ENCODE measurements at places on chromosomes 7 and 10. TPM values are rescaled to one million over a fixed set of nuclear protein-coding genes. Genes with fewer than 3 reads are reported as not detected.
A peak's percentile ranks its signal among the peaks of the same experiment; 100 is the strongest.

PAX4 gene
- not detected for total RNA-seq

NUP205 gene
- total RNA-seq = 28.4 TPM

DNA sequence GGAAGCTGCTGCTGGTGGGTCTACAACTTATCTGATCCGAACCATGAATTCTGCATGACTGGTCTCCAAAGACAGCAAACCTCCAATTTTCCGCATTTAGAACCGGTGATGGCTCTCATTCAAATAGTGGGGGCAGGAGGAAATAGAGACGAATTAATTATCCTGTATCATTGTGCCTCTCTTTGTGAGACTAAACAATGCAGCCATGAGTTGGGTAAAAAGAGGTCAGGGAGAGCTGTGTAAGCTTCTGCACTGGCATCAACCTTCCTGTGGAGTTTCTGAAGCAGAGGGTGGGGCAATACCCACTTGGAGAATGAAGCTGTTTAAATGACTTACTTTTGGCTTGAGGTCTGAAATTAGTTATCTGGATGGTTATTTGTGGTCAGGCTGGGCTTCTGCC lies 266.4 kb downstream of the SORCS3 start:
- H3K4me1 ChIP-seq = no peaks in the 10 kb centered on the region
- no peaks in the 10 kb centered on the region for H3K36me3 ChIP-seq
- no peak for DNase-seq

DNA sequence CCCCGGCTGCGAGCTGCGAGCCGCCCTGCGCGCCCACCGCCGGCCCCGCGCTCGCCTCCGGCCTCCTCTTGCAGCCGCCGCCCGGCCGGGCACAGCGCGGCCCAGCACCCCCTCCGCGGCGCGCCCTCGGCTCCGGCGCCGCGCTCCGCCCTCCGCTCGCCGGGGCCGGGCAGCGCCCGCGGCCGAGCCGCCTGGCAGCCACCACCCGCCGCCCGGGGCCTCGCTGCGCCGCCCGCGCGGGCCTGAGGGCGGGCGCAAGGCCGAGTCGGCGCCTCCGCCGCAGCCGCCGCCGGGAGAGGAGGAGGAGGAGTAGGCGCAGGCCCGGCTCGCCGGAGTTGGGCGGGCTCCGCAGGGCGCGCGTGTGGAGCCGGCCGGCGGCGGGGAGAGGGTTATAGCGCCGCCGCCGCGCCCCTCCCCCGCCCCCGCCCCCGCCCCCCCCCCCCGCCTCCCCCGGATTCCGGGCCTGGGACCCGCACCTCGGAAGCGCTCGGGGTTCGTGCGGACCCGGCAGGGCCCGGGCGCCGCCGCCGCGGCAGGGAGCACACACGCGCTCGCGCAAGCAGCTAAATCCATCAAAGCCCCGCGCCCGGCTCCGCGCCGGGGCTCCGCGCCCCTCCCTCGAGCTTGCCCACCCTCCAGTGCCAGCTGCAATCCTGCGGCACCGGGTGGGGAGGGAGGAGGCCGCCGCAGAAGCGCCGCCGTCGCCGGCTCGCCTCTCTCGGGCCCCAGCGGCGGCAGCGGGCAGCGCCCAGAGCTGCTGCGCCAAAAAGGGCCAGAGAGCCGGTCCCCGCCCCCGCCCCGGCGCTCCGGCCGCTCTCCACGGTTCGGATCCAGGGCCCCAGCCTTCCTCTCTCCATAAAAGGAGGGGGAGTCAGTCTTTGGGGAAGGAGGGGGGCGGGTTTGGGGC lies at the start of gene PDGFA:
Gene PDGFA, minus strand, starts transcription at position 363 of the 907 bp plus-strand sequence. CDS start 845 bp downstream, outside the sequence.
- H3K4me3 ChIP-seq = peak within 1 kb of the TSS; percentile 80
- H3K36me3 ChIP-seq = no peaks in the 10 kb centered on the region
- peaks cover 80% of the 10 kb centered on the region for H3K4me1 ChIP-seq
- peak within 1 kb of the TSS; percentile 89 for H3K27ac ChIP-seq
- H3K27me3 ChIP-seq = peaks cover 9% of the 10 kb centered on the region
- DNase-seq = no peak

- H3K27ac ChIP-seq = no peak overlapping the region
- no peaks in the 10 kb centered on the region for H3K27me3 ChIP-seq
- no peaks in the 10 kb centered on the region for H3K36me3 ChIP-seq
Observed at GRCh38 chr10:23557777-23558176, 118.9 kb downstream of the OTUD1 start.

DNA sequence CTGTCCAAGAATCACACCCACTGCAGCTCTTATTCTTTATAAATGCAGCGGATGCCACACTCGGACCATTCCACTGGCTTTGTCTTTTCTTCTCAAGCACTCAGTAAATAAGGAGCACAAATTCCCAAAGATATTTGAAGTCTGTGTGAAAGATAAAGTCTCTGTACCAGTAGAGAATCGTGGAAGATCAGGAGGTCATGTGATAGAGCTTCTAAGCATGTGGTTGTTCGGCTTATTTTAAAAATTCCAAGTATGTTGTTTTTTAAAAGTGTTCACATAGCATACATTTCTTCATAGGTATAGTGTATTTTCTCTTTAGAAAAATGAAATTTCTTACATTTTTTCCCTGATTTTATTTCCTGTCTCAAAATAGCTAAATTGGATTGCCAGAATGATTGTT lies 75.8 kb downstream of the NOC3L start:
- no peaks in the 10 kb centered on the region for H3K36me3 ChIP-seq
- H3K4me3 ChIP-seq = no peak overlapping the region
- H3K27ac ChIP-seq = no peak overlapping the region
- H3K27me3 ChIP-seq = no peaks in the 10 kb centered on the region

DNA sequence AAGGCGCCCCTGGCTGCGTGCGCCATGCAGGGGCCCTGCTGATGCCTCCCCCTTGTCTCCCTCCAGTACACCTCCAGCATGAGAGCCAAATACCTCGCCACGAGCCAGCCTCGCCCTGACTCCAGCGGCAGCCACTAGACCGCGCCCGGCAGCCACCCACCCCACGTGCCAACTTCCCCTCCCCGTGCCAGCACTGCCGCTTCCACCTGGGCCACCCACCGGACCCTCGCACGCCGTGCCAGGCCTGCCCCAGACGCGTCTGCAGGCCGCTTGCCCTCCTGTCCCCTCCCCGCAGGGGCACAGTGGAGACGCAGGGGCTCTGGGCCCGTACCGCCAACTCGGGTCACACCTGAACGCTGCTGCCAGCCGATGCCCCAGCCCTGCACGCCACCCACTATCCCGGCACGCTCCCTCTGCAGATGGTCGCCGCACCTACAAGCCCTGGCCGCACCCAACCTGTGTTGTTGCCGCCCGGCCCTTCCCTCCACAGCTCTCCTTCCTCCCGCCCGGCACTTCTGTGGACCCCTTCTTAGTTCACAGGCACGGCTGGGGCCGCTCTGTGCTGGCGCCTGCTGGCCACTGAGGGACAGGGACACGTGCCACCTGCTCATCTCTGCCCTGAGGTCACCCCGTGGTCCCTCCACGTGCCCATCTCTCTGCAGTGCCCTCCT lies 26.3 kb upstream of the AMZ1 start:
- H3K36me3 ChIP-seq = peaks cover 41% of the 10 kb centered on the region
- peak; percentile 85 for DNase-seq
- no peak overlapping the region for H3K27ac ChIP-seq
- H3K4me3 ChIP-seq = no peak overlapping the region
- no peaks in the 10 kb centered on the region for H3K27me3 ChIP-seq
- peaks cover 17% of the 10 kb centered on the region for H3K4me1 ChIP-seq

- H3K27me3 ChIP-seq = no peaks in the 10 kb centered on the region
- peak overlapping the region; percentile 60 for H3K27ac ChIP-seq
- no peak for DNase-seq
Observed at GRCh38 chr10:62760401-62760800, 44.1 kb upstream of the ADO start.
